ENCODE measurements at places on chromosomes 11 and 22.
A peak's percentile ranks its signal among the peaks of the same experiment; 100 is the strongest.

GRCh38 chr22:22025320-22026156 lies 43.0 kb upstream of the TOP3B start:
- DNase-seq = no peak

DNA sequence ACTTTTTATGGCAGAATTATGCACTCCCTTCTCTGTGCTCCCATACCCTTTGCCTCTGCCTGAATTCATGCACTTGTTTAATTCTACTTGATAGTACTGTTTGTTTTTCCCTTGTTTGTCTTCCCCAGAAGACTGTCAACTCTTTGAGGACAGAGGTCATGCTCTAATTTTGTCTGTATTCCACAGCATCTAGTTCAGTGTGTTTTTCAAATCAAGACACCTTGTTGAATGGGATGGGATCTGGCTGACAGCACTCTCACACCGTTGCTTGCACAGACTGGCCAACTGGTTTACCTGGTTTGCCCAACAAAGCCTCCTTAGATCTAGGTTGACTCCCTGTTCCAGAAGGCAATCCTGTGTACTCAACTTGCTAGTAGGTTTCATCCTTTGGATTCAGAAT lies 121.2 kb upstream of the TIMP3 start:
- DNase-seq = no peak

DNA sequence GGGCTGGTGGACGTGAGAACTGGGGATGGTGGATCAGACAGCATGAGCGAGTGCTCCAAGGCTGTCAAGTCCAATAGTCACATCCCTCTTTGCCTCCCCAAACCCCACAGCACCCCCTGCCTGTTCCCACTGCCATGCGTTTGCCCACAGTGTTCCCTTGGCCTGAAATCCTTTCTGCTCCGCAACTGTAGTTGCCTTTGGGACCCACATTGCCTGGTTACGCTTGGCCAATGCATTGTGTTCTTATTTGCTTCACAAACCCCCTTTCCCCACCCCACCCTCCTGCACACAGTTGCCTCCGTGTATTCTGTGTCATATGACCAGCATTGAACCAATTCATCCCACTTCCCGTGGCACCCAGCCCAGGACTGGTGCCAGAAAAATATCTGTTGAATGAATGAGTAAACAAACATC lies 2.1 kb upstream of the KIAA0930 start:
- peak; percentile 4 for DNase-seq

DNA sequence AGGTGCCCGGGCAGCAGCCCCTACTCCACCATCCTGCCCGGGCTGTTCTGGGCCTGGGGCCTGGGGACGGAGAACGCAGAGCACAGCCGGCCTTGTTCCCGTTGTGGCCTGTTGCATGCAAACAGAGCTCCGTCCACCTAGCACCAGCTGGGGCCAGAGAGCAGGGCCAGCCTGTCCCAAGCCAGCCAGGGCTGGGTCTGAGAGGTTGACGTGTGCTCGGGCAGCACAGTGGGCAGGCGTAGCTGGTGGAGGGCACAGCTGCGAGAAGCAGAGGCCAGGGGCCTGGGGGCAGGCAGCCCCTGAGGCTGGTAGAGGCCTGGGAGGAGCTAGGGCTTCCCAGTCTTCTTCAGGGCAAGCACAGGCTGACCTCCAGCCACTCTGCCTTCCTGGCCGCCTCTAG lies 1192.6 kb downstream of the BRD1 start:
- no peak for DNase-seq
